Activated CD4-positive, alpha-beta memory T cell treated with anti-CD3 and anti-CD28 coated beads for 36 hours (primary cell): ENCODE measurements at places on chromosomes 7 and 10. TPM values are rescaled to one million over a fixed set of nuclear protein-coding genes. Genes with fewer than 3 reads are reported as not detected.

- no peak overlapping the region for H3K4me3 ChIP-seq
- H3K27ac ChIP-seq, result peak overlapping the region; percentile 29
- peaks cover 61% of the 10 kb centered on the region for H3K36me3 ChIP-seq
- no peak for DNase-seq
- H3K27me3 ChIP-seq, result no peaks in the 10 kb centered on the region
Measured at GRCh38 chr10:11325817-11326216, 285.6 kb downstream of the USP6NL start.

GRCh38 chr10:124185084-124185483, 91.7 kb upstream of the CHST15 start:
- no peak overlapping the region for H3K4me3 ChIP-seq
- no peak for DNase-seq
- no peaks in the 10 kb centered on the region for H3K36me3 ChIP-seq
- H3K27ac ChIP-seq, result no peak overlapping the region
- H3K4me1 ChIP-seq, result peaks cover 11% of the 10 kb centered on the region

- H3K27ac ChIP-seq, result no peak overlapping the region
- peaks cover 38% of the 10 kb centered on the region for H3K27me3 ChIP-seq
- H3K4me1 ChIP-seq, result peaks cover 4% of the 10 kb centered on the region
- no peak for DNase-seq
- H3K36me3 ChIP-seq, result no peaks in the 10 kb centered on the region
Measured at GRCh38 chr10:43667761-43668386, 19.2 kb upstream of the ZNF32 start.

The LRRN3 gene
- total RNA-seq, result 4.4 TPM

The BRAT1 gene
- 33.6 TPM for total RNA-seq
